ENCODE measurements at places on chromosomes 7 and 10.

- DNase-seq: no peak
Observed at GRCh38 chr7:1923409-1924257, 253.6 kb downstream of the ELFN1 start.

DNA sequence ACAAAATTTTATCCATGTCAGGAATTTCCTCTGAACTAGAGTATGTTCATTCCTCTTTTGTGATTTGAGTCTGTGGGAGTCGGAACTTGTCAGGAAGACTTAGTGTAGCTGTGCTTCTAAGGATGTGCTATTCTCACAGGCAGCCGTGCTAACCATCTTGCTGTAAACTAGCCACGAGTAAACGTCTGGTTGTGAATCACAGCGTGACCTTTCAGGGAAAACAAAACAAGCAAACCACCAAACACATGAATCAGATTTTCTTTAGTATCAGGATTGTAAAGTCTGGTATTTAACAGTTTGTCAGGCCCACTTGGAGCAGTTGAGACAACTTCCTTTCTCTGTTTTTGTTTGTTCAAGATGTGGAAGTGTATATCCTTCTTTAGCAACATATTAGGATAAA, 32.0 kb downstream of the AUTS2 start:
- no peak for DNase-seq

DNA sequence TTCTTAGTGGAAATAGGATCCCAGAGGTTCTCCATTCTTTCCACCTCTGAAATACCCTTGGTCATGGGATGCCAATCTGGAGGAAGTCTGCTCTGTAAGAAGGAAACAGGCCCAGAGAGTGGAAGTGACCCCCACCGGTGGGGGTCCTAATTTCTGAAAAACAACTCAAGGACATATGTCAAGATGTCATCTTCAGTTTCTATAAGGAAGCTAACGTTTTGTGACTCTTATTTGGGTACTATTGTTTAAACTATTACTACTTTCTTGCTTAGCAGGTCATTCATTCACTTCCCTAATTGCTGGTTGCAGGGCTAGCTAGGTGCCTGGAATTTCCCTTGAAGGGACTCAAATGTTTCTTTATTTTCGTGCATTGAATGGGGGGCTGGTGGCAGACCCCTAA, 1.9 kb upstream of the ZNF775 start:
- no peak for DNase-seq

DNA sequence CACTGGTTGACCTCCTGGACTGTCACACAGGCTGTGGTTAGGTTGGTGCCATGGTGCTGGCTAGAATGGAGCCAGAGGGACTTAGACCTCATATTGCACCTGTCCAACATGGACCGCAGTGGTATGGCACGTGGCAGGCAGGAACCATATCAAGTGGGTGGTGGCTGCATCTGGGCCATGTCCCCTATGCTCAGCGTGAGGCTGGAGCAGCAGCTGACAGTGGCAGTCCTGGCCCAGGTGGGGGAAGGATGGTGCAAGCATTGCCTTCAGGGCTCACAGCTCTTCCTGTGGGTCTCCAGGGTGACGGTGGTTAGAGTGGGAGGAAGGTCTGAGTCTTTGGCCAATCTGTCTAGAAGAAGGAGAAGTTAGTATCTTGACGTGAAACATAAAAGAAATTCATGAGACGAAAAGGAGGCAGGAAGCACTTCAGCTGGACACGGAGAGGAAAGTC, 54.5 kb upstream of the PFKFB3 start:
- no peak for DNase-seq

DNA sequence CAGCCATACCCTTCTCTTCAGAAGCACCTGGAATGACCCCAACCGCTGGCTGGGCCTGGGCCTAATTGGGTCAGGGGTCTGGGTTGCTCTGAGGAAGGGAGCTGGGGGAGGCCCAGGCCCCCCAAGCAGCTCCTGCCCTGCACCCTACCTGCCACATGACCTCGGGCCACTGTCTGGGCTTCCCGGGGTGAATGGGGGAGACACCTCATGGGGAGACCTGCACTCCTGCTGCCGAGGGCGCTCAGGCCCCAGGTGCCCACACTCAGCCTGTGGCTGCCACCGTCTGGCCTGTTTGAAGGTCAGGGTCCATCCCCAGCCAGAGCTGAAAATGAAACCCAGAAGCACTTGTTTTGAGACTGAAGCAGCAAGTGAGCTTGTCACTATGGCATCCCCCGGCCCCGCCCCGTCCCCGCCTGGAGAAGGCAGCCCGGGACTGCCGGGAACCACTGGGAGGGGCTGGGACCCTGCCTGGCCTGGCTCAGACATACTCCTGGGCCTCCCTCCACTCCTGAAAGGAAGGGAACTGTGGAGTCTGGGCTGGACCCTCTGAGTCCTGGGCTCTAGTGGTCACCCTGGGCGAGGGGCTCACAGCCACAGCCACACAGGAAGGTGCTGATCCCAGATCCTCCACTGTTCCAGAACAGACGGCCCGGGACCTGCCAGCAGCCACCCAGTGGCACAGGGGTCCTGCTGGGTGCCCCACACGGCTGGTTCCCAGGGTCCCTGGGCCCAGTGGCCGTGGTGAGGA, 7.4 kb upstream of the MICALL2 start:
- no peak for DNase-seq

GRCh38 chr10:132752378-132752777, 33.6 kb downstream of the NKX6-2 start:
- DNase-seq: no peak

DNA sequence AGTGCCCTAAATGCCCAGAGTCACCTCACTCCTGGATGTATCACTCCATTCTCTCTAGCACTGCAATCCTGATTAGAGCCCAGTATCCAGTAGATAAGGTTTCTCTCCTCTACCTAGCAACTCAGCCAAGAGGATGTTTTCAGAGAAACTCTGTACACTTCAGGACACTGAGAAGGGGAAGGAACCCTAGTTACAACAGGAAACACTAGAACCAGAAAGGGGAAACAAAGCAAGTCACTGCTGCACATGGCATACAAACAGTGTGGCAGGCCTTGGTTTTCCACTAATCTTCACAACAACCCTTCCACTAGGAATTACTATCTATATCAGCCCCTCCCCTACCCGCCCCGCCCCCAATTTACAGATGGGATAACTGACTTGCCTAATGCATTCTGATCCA, 1.6 kb downstream of the FAM204A start:
- no peak for DNase-seq

DNA sequence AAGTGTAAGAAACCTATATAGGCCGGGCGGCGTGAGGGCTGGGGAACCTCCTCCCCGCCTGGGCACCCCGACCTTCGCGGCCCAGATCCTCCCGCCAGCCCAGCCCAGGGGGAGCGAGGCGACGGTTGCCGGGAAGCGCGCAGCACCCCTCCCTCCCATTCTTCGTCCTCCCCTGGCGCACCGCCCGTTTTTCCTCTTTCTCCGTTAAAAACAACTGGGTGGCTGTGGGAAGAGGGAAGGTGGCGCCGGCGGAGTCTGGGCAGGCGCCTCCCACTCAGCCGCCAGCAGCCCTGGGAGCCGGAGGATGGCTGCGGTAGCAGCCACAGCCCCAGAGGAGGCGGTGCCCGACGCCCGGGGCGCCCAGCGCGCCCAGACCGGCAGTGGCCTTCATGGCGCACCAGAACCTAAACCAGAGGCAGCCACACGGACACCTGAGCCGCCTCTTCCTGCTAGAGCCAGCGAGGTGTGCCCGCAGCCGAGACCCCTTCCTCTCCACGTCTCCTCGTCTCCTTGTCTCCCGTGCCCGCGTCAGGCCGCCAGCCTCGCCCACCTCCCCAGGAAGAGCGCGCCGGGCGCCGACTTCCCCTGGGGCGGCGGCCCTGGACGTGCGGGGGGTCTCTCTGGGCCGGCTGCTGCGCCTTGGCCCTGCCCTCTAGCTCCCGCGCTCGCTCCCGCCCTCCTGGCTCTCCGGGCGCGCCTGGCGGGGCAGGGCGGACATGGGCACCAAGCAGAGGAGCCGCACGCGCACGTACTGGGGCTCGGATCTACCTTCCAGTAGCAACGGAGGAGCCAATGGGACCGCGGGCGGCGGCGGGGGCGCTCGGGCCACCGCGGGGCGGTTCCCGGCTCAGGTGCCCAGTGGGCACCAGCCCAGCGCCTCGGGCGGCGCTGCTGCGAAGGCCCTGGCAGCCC, 32.8 kb upstream of the SFTPD start:
- DNase-seq: no peak

- DNase-seq: no peak
Observed at GRCh38 chr7:29484280-29484679, 79.4 kb upstream of the PRR15 start.

DNA sequence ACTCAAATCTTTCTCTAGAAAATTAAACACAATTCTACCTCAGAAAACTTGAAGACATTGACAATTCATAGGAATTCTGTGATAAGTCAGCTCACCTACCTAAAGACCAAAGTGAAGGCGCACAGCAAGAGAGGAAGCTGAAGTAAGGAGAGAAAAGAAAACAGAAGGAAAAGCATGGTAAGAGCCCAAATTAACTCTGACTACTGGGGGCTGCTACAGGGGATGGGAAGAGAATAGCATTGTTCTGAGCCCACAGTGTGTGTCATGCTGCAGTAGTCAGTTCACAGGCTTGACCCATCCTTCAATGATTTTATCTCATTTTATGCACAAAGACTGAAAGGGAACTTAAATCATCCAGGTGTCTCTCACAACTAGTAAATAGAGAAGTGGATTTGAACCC, 111.3 kb downstream of the PTEN start:
- no peak for DNase-seq

Measured in stimulated activated CD8-positive, alpha-beta memory T cell treated with anti-CD3 and anti-CD28 coated beads, Interleukin-2, amount 100 ng/mL, for 1 hour (primary cell).